ENCODE measurements at places on chromosomes 5 and 9. TPM values are rescaled to one million over a fixed set of nuclear protein-coding genes. Genes with fewer than 3 reads are reported as not detected.
A peak's percentile ranks its signal among the peaks of the same experiment; 100 is the strongest.

- no peak for DNase-seq
Observed at GRCh38 chr9:100397529-100398266, 29.2 kb upstream of the MSANTD3 start.

DNA sequence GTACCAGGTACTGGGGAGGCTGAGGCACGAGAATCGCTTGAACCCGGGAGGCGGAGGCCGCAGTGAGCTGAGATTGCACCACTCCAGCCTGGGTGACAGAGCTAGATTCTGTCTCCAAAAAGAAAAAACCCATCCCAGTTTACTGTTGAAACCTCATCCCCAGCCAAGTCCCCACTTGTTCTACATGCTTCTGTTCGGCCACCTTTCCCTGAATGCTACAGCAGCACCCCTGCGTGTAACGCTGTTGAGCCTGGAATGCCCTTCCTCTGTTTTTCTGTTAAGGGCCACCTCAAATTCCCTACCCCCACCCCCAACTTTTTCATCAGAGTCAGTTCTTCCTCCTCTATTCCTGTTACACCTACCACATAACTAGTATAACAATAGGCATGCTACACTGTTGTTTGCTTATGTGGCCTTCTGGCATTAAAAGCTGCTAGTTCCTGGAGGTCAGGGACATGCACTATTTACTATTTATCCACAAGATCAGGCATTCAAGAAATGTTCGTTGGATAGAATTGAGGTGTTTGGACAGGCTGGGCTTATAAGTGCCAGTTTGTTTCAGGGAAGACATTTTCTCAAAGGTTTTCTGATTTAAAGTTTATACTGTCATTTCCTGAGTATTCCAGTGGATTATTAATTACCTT, 47.1 kb upstream of the C5orf47 start:
- DNase-seq, result no peak

GRCh38 chr5:2008851-2009629, 126.3 kb upstream of the IRX4 start:
- no peak for DNase-seq

GRCh38 chr5:102229685-102230084, 66.4 kb downstream of the SLCO4C1 start:
- no peak for DNase-seq

- DNase-seq, result no peak
Observed at GRCh38 chr5:133950821-133951612, 17.4 kb downstream of the C5orf15 start.

DNA sequence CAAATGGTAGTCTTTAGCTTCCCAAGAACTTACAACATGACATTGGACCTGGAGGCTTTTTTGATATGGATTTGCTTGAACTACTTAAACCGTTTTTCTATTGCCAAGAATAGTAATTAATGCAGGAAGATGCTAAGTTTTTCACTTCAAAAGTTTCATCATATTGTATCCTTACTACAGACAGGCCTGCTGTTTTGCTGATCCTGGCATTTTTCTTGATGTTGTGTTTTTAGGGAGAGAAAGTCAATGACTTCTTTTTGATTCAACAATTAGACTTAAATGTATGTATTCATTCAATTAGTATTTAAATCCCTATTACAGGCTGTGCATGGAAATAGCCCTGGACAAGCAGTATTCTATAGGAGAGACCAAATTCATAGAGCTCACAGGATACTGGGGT, 172.7 kb downstream of the TRPM3 start:
- DNase-seq, result no peak

DNA sequence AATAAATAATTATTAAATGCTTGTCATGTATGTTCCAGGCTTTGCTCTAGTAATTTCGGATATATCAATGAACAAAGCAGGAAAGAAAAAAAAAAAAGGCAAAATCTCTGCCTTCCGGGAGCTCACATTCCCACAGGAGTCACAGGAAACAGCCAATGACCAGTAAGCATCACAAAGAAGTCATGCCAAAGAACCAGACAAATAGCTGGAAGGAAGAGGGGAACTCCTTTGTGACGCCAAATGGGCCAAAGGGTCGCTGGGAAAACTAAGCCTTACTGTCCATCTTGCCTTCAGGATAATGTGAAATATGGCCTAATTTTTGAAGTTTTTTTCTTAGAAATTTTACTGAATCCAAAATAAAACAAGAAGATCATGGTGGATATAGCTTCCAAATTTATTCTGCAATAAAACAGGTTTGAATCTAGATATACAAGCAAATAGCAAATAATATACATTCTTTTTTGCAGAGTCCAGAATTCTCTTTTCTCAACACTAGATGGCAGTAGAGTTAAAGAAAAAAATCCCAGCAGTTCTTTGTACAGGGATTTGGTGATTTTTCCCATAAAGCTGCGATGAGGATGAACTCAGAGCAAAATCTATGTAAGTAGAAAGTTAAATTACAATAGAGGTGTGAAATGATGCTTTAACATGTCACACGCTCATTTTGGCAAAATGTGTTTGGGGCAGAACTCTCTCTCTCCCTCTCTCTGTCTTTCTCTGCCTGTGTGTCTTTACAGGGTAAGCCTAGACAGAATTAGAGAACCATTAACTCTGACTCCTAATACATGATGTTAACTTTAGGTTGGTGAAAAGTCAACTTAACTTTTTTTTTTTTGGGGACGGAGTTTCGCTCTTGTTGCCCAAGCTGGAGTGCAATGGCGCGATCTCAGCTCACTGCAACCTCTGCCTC, 60.0 kb upstream of the TUT7 start:
- DNase-seq, result no peak

DNA sequence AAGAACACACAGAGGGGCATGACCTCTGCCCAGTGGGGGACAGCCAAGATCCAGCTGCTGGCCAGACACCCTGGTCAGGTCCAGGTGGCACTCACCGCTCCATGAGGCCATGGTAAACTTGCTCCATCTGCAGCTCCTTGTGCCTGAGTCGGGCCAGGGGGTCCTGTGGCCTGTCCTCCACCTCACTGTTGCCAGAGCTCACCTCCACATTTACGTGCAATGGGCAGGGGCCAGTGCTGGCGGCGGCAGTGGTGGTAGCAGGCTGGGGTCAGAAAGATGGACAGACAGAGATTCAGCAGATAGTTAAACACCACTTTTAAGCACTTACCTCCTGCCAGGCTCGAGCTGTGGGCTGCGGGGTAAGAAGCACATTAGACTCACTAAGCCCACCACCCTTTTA, 28.0 kb downstream of the AKNA start:
- DNase-seq, result no peak

DNA sequence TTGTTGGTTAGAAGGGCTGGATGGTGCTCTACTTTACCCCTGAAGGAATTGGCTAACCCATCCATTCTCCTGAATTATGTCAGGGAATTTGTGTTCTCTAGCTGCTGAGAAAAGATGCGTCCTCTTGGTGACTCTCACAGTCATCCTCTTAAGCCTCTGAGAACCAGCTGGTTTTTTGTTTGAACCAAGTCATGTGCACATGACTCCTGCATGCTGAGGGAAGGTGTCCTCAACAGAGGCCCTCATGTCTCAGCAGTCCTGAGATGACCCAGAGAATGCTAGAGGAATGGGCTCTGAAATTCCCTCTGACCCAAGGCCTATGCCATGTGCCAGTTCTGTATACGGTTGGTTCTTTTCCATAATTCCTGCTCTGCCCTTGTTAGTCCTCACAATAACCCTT, 10.4 kb upstream of the C5orf63 start:
- no peak for DNase-seq

GRCh38 chr5:136665331-136665730, 300.0 kb upstream of the TRPC7 start:
- DNase-seq, result no peak

GRCh38 chr5:78927657-78928282, 57.3 kb downstream of the ARSB start:
- no peak for DNase-seq

GRCh38 chr5:124596595-124597421, 149.6 kb downstream of the ZNF608 start:
- DNase-seq, result no peak

GRCh38 chr5:57779383-57780223, 297.0 kb upstream of the ACTBL2 start:
- peak; percentile 44 for DNase-seq

- no peak for DNase-seq
Observed at GRCh38 chr5:108827131-108827530, 79.4 kb downstream of the FER start.

- DNase-seq, result no peak
Observed at GRCh38 chr9:68970151-68970550, 43.8 kb downstream of the PRKACG start.

GRCh38 chr9:126894052-126894603, 20.5 kb upstream of the RALGPS1 start:
- DNase-seq, result no peak

GRCh38 chr5:131536211-131536826, 98.7 kb downstream of the RAPGEF6 start:
- DNase-seq, result no peak

- DNase-seq, result no peak
Observed at GRCh38 chr9:137031904-137032640, at the start of gene FUT7. Gene FUT7 (minus strand): TSS chr9:137032088. CDS start chr9:137031991, 97 bp downstream.

DNA sequence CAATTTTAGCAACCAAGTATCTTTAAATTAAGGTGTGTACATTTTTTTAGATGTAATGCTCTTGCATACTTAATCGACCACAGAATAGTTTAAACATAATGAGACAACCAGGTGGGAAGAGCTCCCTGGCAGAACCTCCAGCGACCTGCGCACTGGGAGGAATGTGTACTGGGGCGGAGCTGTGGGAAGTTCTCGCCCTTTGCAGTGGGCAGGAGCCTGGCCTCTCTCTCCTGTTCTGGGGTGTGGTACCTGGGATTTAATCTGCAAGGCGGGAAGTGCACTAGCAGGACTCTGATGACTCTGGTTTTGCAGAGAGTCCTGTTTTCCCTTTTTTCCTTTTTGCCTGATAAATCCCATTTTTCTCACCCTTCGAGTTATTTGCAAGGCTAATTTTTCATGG, 150.7 kb downstream of the SLC28A3 start:
- no peak for DNase-seq

DNA sequence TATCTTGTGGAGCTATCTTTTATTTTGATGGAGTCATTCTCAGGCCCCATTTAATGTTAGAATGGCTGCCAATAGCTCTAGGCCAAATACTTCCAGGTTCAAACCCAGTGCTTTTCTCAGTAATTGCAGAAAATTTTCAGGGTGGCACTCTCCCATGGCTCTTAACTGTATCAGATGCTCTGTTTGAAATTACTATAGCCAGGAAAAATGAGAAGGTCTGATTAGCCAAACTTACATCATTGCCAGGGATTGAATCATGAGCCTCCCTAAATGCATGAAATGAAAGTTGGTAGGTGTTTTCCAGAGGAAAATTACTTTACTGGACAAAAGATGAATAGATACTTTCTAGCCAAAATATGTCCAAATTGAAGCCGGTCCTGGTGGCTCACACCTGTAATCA, 404.8 kb downstream of the MAT2B start:
- no peak for DNase-seq

- DNase-seq, result no peak
Observed at GRCh38 chr9:105205787-105206495, 38.5 kb upstream of the SLC44A1 start.

DNA sequence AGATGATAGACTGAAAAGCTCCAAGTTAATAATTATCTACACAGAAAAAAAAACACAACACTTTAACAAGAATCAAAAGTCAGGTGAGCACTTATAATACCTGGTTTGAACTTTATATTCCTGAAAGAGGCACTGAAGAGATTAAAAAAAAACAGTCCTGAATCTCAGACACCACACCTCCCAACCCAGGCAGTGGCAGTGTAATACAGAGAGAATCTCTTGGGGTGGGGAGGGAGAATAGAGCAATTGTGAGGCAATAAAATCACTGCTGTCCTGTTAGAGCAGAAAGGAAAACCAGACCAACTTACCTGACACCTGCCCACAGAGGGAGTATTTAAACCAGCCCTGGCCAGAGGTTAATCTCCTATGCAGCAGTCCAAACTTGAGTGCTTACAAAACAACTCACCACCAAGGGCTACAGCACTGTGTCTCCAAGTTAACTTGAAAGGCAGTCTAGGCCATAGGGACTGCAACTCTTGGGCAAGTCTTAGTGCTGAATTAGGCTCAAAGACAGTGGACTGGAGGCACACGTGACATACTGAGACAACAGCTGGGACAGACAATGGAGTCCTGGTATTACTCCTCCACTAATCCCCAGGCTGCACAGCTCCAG, 54.2 kb downstream of the SLCO4C1 start:
- no peak for DNase-seq

- DNase-seq, result no peak
Observed at GRCh38 chr9:72326641-72327040, 38.4 kb downstream of the ZFAND5 start.

- DNase-seq, result no peak
Observed at GRCh38 chr5:176927562-176927961, 28.4 kb upstream of the HK3 start.

DNA sequence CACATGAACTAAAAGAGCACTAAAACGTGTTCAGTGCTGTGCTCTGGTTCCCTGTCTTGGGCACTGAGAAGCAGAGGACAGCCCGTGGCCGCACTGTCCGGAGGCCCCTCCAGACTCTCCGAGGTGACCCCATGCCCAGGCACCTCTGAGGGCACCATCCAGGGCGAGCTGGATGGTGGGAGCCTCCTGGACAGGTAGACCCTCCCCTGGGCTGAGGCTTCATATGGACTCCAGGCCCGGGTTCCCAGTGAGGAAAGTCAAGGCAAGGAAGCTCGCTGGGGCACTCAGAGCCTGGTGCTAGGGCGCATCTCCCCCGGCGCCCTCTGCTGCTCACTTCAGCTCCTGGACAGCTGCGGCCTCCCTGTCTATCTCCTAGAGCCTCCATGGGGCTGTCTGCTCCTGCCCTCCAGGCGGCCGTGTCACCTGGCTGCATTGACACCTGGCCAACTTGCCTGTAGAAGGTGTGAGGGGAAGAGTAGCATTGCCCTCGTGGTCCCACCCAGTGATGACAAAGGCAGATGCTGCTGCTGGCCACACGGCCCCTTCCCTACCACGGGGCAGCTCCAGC, 178.2 kb upstream of the IRX1 start:
- no peak for DNase-seq

DNA sequence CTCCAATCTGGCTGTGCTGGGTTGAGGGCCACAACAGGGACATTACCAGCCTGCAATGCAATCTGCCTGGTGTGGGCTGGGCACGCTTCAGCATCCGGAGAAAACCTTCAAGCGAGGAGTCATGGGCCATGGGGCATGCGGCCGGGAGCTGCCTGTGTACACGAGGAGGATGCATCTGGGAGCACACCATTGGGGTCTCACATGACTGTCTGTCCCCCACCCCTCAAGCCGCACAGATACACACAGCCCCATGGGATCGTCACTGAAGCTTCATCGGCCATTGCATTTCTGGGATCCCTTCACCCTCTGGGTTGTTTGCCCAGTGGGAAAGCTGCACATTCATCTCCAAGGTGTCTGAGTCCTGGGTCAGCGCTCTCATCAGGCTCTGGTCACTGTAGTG, 9.9 kb downstream of the LCN1 start:
- no peak for DNase-seq

- no peak for DNase-seq
Observed at GRCh38 chr9:2675834-2676233, 41.5 kb upstream of the KCNV2 start.

The NMUR2 gene
- polyA plus RNA-seq, result not detected

The SPINK13 gene
- 0.23 TPM for polyA plus RNA-seq

The F2RL2 gene
- polyA plus RNA-seq, result 0.49 TPM

The SLC4A9 gene
- polyA plus RNA-seq, result 51.1 TPM

The SPINK4 gene
- polyA plus RNA-seq, result not detected

The DDX4 gene
- polyA plus RNA-seq, result 0.14 TPM

The SYK gene
- 29.5 TPM for polyA plus RNA-seq

The FABP6 gene
- polyA plus RNA-seq, result not detected

The IFNA13 gene
- not detected for polyA plus RNA-seq

The GARIN3 gene
- polyA plus RNA-seq, result not detected

Data from left renal pelvis (tissue), 4 donors.